Thyroid gland (tissue), 4 donors: ENCODE measurements at places on chromosomes 11 and 22. TPM values are rescaled to one million over a fixed set of nuclear protein-coding genes. Genes with fewer than 3 reads are reported as not detected.
A peak's percentile ranks its signal among the peaks of the same experiment; 100 is the strongest.

OR6Q1 gene
- total RNA-seq, result not detected

MISFA gene
- 4.4 TPM for total RNA-seq

- peaks cover 4% of the 10 kb centered on the region for H3K27me3 ChIP-seq
- H3K36me3 ChIP-seq, result no peaks in the 10 kb centered on the region
- no peak overlapping the region for H3K4me3 ChIP-seq
- DNase-seq, result no peak
- H3K27ac ChIP-seq, result no peak overlapping the region
Observed at GRCh38 chr11:88508418-88508758, 170.9 kb upstream of the CTSC start.

- no peak overlapping the region for H3K4me3 ChIP-seq
- H3K4me1 ChIP-seq, result no peaks in the 10 kb centered on the region
- H3K36me3 ChIP-seq, result no peaks in the 10 kb centered on the region
- H3K27me3 ChIP-seq, result no peaks in the 10 kb centered on the region
- H3K27ac ChIP-seq, result no peak overlapping the region
- no peak for DNase-seq
Observed at GRCh38 chr11:45379162-45379863, 93.2 kb upstream of the SYT13 start.

GRCh38 chr11:83540112-83540675 is 254.0 kb upstream of the CCDC90B start:
- no peaks in the 10 kb centered on the region for H3K36me3 ChIP-seq
- H3K4me3 ChIP-seq, result no peak overlapping the region
- H3K27ac ChIP-seq, result peak overlapping the region; percentile 11
- H3K4me1 ChIP-seq, result peaks cover 4% of the 10 kb centered on the region

OR51B2 gene
- not detected for total RNA-seq

DNA sequence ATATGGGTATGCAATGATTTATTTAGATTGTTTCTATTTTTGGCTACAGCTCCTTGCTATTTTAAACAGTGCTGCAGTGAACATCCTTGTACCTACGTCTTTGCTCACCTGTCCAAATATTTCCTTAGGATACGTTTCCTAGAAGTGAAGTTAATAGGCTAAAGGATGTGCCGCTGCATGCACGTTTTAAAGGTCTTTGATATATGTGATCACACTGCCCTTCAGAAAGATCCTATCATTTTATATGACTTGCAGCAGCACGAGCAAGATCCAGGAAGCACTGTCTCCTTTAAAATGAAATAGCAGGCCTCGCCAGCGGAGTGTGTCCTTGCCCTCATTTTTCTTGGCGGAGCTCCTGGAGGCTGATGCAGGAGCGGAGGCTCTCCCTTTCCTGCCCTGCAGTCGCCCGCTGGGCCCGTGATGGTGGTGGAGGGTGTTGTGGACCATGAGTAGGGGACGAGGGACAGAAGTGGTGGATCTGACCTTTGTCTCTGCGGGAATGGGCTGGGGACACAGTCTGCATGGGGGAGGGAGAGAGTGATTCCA is 19.4 kb downstream of the RPS6KA4 start:
- H3K27ac ChIP-seq, result no peak overlapping the region
- H3K4me1 ChIP-seq, result no peaks in the 10 kb centered on the region
- H3K27me3 ChIP-seq, result no peaks in the 10 kb centered on the region
- peak; percentile 38 for DNase-seq
- H3K36me3 ChIP-seq, result no peaks in the 10 kb centered on the region

GRCh38 chr22:30402028-30402765 is 5.4 kb downstream of the SEC14L2 start:
- no peaks in the 10 kb centered on the region for H3K27me3 ChIP-seq
- no peak for DNase-seq
- H3K36me3 ChIP-seq, result no peaks in the 10 kb centered on the region
- no peak overlapping the region for H3K27ac ChIP-seq
- H3K4me1 ChIP-seq, result peaks cover 19% of the 10 kb centered on the region

CHRM4 gene
- not detected for total RNA-seq

- no peak overlapping the region for H3K27ac ChIP-seq
- no peaks in the 10 kb centered on the region for H3K36me3 ChIP-seq
- no peaks in the 10 kb centered on the region for H3K27me3 ChIP-seq
- DNase-seq, result no peak
Observed at GRCh38 chr11:120021391-120021953, 116.4 kb downstream of the TRIM29 start.

- H3K27ac ChIP-seq, result peak overlapping the region; percentile 36
- no peak overlapping the region for H3K4me3 ChIP-seq
- H3K27me3 ChIP-seq, result no peaks in the 10 kb centered on the region
- peak; percentile 64 for DNase-seq
- peaks cover 39% of the 10 kb centered on the region for H3K4me1 ChIP-seq
Observed at GRCh38 chr22:39174498-39175352, 22.2 kb upstream of the CBX7 start.

FAM180B gene
- 1.0 TPM for total RNA-seq

GRCh38 chr11:128669506-128670270 is 24.2 kb upstream of the FLI1 start:
- H3K4me1 ChIP-seq, result no peaks in the 10 kb centered on the region
- no peaks in the 10 kb centered on the region for H3K27me3 ChIP-seq
- no peak for DNase-seq
- H3K36me3 ChIP-seq, result no peaks in the 10 kb centered on the region
- H3K27ac ChIP-seq, result no peak overlapping the region

DRD2 gene
- total RNA-seq, result not detected

- H3K4me1 ChIP-seq, result peaks cover 3% of the 10 kb centered on the region
- peak; percentile 53 for DNase-seq
- no peak overlapping the region for H3K4me3 ChIP-seq
- no peaks in the 10 kb centered on the region for H3K27me3 ChIP-seq
- H3K27ac ChIP-seq, result no peak overlapping the region
Observed at GRCh38 chr11:58567889-58568512, 7.7 kb downstream of the LPXN start.

KCNK4 gene
- total RNA-seq, result not detected
